ENCODE measurements at places on chromosomes 2 and 18.

- DNase-seq: no peak
Observed at GRCh38 chr2:42967959-42968674, 175.7 kb upstream of the HAAO start.

DNA sequence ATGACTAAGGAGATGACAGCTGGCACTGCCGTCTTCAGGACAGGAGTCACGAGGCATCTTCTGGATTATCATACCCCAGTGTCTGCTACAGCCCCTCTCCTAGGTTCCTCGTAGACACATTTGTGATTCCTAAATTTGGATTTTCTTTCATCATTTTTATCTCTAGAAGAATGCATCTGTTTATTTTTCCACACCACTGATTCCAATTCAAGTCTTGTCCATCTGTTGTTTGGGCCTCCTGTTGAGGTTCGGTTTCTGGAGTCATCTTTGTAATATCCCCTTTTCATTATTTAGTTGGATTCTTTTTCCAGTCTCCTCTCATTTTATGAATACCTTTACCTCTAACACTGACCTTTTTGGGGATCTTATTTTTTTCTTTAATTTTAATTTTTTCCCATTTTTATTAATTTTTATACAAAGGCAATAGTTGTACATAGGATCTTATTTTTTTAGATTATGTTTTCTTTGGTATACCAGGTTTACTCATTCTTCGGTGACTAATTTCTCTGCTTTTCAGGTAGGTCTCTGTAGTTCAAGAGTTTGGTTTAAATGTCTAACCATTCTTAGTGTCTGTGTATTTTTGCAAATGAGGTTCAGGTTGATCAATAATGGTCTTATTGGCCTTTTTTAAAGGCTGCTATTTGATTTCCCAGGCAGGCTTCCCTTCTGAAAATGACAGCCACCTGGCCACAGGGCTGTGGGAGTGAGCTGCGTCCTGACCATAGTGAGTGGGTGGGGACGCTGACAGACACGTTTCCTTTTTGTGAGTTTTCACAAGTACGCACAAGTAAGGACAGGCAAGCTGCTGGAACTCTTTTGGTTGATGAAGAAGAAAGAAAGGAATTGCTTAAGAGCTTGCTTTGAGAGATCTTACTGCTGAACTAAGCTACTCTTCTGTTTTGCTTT, 34.5 kb downstream of the FARP2 start:
- DNase-seq: no peak

GRCh38 chr2:239225371-239225851, 175.4 kb downstream of the HDAC4 start:
- DNase-seq: no peak

DNA sequence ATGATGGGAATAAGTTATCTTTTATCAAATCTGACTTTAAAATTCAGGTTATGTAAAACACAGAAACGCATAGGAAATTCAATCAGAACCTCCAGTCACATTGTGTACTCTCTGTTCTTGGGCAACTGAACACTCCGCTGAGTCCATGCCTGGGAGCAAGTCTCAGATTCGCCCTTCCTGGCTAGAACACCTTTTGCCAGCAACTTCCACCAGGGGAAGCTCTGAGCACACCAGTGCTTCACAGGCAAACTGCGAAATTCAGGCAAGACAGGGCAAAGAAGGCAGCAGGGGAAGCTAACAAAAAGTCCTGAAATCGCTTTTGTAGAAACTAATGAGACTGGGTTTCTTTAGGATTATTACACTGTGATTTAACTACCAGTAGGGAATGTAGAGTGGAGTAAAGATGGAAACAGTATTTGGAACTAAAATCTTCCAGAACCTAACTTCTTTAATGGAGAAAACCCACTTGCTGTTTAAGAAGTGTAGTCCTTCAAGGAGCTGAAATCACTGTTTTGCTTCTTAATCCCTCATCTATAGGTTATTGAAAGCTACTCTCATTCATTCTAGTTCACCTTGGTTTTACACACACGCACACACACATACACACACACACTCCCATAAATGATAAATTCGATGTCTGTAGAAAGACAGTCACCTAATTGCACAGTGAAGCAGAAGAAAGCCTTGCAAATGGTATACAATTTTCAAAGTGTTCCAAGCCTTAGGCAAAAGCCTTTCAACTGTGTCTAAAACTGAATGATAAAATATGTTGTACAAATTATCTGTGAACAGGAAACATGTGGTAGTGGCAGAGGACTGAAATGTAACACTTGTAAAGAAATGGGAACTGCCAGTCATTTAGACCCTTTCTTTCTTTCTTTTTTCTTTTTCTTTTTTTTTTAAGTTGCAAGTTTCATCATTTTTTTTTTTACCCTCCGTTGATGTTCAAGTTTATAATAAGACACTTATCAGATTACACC, 214.5 kb downstream of the TMEM182 start:
- DNase-seq: peak; percentile 65

DNA sequence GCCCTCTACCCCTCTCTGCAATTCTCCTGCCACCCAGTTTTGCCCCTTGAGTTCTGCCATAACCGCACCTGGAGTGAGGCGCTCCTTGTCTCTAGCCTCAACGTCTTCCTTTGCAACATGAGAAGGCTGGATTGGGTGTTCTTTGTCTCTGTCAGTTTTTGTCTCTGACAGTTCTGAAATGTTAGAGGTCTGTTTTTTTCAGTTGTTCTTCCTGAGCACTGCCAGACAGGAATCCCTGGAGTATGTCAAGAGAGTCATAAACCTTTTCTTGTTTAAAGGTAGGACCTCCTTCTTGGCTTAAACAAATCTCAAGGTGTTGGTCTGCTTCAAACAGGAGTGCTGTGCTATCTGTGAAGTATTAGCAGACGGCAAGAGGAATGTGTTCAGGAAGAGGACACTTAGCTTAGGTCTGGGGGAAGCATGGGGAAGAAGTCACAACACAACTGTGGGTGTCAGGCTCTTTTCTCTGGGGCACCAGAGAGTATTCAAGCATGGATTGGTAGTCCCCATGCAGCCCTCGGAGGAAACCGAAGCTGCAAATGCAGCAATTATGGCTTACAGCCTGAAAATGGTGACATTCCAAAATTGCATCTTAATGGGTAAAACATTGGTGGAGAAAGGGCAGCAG, 32.3 kb downstream of the AFF3 start:
- no peak for DNase-seq

DNA sequence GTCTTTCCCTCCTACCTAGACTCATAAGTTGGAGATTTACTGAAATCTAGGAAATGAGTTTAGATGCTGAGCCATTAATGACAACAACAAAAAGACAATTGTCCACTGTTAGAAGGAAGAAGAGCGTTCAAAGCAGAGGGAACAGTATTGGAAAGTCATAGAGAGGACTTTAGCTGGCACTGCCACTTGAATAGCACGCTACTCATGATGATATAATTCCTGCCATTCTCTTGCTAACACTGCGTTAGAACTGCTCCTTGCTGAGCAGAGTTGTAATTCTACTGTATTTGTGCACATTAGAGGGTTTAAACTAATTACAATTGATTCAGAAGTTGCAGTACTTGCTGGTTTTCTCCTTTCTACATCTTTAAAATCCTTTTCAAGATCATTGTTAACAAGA, 9.0 kb upstream of the AFTPH start:
- DNase-seq: no peak

DNA sequence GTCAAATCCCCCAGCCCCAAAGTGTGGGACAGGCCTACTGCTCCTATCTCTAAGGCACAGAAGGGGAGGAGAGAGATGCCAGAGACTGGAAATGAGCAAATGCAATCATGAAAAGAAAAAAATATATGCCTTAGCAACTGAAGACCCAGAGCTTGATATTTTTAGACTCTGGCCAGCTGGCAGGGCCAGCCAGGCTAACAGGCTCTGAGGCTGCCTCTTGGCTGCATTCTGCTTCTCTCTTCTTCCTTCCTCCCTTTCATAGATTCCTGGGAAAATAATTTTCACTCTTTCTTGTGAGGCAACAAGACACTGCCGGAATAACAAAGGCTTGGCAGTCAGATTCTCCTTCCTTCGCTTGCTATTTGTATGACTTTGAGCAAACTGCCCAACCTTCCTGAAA, 209.1 kb downstream of the RAD51AP2 start:
- no peak for DNase-seq

GRCh38 chr2:42012137-42012536, 35.7 kb upstream of the PKDCC start:
- no peak for DNase-seq

- no peak for DNase-seq
Observed at GRCh38 chr2:200620606-200621390, 35.0 kb downstream of the AOX1 start.

DNA sequence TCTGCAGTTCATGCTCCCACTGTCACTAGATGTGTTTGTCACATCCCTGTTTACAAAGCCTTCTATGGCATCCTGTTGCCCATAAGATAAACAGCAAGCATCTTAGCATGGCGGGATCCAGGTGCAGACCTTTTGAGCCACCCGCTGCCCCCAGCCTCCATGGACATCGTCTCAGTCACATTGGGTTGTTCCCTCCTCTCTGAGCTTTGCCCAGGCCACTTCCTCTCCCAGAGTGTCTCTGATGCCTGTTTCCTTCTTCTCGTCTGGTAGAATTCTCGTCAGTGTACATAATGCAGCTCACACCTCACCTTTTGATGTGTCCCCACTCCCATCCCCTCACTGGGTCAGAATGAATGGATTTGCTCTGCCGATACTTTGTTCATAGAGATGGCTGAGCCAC, 239.0 kb upstream of the APCDD1 start:
- no peak for DNase-seq

DNA sequence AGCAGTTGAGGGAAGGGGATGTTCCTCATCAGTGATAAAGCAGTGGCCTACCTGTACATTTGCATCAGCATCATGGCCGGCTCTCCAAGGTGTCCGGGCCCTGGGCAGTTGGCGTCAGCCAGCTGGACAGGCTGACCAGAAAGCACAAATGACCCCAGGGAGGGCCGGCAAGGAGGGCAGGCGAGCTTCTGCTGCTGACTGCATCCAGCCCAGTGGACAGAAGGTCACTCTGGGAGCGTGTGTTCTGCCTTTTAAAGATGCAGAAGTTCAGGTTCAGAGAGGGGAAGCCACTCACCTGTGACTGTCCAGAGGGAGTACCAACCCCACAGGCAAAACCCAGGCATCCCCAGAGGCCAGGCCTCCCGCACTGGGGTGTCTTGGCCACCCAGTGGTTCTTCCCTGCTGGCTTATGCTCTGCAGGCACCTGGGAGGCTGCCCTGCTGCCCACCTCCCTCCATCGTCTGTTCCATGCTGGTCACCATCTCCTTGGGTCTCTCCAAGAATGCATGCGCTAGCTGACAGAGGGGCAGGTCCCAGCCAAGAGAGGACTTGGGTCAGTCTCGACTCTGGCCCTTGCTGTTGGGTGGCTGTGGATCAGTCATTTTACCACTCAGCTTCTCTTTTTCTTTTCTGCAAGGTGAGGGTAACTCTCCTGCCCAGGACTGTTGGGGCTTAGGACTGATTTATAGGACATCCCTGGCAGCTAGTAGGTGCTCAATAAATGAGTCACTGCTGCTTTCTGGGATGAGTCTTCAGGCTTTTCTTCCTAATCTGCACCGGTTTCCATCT, 89.9 kb downstream of the INHBB start:
- DNase-seq: no peak

DNA sequence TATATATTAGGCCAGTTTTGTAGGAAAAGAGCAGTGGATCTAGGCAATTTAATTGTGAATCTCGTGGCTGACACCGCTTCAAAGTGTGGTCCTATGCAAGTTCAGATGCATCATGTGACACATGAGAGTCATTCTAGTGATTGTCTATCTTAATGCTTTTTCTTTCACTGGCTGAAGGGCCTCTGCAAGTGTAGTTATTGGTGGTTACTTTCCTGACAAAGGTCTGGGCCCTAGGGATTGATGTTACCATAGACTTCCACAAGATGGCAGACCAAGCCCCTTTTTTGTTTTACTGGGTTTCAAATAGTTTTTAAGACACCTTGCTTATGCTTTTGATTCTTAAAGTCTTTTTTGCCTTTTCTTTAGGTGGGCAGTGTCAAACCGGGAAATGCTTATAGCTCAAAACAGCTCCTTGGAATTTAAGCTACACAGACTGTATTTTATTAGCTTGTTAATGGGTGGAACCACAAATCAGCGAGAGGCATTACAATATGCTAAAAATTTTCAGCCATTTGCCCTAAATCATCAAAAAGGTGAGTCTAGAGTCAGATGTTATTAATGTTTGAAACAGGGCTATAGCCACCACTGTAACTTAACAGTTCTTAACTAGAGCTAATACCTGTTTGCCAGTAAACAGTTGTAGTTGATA, 25.9 kb downstream of the CD8A start:
- peak; percentile 33 for DNase-seq

- no peak for DNase-seq
Observed at GRCh38 chr2:198036029-198036879, 231.9 kb downstream of the PLCL1 start.

GRCh38 chr18:58536202-58536516, 92.7 kb downstream of the ALPK2 start:
- DNase-seq: no peak

DNA sequence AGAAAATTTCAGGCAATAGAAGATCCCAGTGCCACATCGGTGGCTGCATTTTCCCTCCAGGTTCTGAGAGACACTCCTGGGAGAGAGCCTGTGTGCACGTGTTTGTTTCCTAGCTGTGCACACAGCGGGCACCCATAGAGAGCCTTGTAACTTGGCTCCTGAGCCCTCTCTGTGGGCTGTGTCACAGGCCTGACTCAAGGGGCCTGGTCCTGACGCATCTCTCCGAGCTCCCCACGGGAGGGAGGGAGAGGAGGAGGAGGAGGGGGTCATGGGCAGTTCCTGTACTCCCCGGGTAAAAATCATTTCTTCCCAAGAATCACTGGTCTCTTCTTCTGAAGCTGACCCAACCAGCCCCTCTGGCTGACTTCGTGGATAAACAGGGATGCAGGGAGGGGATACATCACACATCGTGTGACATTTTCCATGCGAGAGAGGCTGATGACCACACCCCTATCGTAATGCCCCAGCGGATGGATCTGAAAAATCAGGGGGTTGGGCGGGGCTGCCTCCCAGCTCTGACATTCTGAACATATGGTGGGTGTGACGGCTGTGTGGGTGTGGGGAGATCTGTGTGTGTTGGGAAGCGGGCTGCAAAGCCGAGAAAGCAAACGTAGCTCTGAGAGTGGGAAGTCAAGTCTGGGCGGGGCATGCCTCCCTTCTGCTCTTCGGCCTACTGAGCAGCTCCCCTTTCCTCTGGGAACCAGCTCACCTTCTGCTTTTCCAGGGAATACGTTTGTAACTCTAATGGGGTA, 308.3 kb upstream of the HS6ST1 start:
- no peak for DNase-seq

DNA sequence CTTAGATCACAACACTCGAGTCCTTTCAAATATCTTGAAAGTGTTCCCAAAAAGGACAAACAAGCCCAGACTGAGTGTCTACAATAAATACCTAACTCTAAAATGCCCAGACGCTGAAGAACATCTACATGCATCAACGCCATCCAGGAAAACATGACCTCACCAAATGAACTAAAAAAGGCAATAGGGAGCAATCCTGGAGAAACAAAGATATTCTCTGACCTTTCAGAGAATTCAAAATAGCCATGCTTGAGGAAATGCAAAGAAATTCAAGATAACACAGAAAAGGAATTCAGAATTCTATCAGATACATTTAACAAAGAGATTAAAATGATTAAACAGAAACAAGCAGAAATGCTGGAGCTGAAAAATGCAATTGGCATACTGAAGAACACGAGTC, 61.2 kb upstream of the CHN1 start:
- DNase-seq: no peak

Measured in NT2/D1 (cell line).